ENCODE measurements at places on chromosomes 5 and 9.

GRCh38 chr9:92600462-92601261 is 64.9 kb upstream of the ECM2 start:
- no peak for DNase-seq

DNA sequence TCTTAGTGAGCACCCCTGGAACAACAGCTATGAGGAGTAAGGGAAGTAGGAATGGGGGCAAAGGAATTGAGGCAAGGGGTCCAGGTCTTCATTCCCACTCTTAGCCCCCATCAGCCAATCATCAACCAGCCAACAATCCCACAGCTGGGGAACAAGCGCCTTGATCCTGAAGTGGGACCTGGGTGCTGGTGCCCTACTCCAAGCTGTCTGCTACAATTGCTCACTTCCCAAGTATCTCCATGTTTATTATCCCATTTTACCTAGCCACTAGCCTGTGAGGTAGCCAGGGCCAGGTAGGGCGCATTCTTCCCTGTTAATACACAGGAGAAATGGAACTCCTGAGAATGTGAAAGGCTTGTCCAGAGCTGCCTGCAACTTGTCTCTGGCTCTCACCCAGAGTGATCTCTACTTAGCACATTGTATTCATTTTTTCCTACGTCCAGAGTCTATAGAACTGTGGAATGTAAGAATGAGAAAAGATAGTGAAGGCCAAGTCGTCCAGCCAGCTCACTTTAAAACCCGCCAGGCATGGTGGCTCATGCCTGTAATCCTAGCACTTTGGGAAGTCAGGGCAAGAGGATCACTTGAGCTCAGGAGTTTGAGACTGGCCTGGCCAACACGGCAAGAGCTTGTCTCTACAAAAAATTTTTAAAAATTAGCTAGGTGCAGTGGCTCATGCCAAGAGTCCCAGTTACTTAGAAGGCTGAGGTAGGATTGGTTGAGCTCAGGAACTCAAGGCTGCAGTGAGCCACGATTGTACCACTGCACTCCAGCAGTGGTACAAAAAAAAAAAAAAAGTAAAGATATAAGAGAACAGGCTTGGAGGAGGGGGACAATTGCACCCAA is 6.2 kb upstream of the DNAJC18 start:
- DNase-seq, result no peak

DNA sequence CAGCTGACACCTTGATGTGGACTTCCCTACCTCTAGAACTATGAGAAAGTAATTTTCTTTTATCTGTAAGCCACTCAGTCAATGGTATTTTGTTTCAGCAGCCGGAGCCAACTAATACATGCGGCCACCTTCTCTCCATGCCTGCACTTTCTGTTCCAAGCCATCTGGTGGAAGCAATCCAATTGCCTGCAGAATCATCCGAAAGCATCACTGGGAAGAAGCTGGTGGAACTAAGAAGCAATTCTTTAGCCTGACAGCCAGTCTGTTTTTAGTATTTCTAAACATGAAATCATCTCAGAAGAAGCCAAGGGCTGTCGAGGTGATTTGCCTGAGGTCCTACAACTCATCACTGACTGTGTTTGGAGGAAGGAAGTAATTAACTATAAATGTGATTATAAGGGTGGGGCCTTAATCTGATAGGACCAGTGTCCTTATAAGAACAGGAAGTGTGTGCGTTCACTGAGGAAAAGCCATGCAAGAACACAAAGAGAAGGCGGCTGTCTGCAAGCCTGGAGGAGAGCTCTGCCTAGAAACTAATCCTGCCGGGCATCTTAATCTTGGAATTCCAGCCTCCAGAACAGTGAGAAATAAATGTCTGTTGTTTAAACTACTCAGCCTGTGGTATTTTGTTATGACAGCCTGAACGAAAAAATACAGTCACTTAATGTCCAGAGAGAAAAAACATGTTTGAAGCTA is 49.1 kb downstream of the NXNL2 start:
- no peak for DNase-seq

- DNase-seq, result no peak
Measured at GRCh38 chr5:102418531-102418930, 80.3 kb downstream of the SLCO6A1 start.

DNA sequence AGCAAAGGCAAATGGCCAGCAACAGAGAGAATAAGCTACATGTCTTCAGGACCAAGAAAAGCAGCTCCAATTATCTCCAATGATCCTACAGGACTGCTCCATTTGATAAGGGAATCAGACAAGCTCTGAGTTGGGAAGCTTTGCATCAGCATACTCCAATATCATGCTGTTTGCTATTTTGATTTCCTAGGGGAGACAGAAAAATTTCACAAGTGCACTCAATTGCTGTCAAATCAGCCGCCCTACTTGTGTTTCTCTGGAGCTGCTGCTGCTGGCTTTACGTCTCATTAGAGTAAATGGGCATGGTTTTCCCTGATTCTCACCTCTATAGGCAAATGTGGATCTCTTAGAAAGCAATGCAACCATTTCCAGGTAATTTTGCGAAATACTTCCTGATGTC is 201.7 kb downstream of the PRELID2 start:
- no peak for DNase-seq

DNA sequence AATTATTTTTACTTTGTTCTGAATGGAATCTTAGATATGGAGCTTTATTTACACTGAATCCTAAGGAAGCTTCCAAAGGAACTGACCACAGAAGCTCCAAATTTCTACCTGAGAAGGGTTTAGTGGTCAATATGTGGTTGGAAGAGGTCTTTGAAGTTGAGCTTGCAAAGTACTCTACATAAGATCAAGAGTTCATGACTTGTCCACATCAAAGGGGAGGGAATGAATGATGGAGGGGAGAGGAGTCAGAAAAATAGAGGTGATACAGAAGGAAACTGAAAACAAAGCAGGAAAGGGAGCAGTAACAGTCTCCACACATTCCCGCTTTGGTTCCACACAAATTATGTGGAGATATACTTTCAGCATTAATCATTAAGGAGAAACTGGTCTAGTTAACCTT is 450.9 kb downstream of the HINT1 start:
- no peak for DNase-seq

Data from stimulated activated CD8-positive, alpha-beta memory T cell treated with anti-CD3 and anti-CD28 coated beads, Interleukin-7, amount 100 ng/mL, for 1 hour (primary cell).